Stimulated activated CD4-positive, alpha-beta T cell treated with anti-CD3 and anti-CD28 coated beads, Interleukin-1b, Interleukin-23, amount 100 ng/mL, for 48 hours (primary cell): ENCODE measurements at places on chromosomes 7 and 10.
A peak's percentile ranks its signal among the peaks of the same experiment; 100 is the strongest.

DNA sequence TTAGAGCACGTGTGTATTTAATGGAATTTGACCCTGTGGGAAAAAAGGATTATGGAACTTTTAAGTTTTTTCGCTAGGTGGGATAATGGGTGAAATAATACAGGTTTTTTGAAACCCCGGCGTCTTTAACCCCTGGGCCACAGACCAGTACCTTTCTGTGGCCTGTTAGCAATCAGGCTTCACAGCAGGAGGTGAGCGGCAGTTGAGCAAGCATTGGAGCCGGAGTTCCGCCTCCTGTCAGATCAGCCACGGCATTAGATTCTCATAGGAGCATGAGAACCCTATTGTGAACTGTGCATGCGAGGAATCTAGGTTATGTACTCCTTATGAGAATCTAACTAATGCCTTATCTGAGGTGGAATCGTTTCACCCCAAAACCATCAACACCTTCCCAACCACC, 28.6 kb downstream of the WAC start:
- DNase-seq: no peak

DNA sequence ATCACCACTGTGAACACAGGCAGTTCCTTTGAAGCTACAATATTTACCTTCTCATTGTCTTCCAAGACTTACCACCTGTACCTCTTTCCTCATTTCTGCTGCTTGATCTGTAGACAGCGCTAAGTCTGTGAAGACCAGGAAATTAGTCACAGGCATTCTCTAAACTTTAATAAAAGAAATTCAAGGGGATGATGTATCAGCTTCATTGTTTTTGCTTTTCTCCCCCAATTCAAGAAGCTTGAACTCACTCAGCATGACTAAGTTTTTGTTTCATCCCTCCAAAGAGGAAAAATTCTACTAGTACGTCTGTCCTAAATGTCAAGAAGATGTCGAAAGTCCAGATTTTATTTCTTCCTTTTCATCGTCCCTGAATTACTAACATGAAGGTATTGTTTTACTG, 75.3 kb upstream of the PPP1R9A start:
- no peak for DNase-seq

DNA sequence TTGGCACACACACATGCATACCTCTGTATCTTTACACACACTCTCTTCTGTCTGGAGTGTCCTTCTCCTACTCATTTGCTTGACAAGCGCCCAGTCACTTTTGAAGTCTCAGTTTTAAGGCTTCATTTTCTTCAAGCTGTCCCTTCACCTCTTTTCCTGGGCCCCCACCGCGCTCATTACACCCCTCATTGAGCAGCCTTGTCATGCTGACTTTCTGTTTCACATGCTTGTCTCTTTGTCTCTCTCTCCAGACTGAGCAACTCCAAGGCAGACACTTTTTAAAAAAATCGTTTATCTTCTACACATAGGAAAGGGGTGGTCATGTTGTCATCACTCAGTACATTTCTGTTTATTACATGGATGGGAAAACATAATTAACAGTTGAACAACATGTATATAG, 225.2 kb upstream of the FZD1 start:
- no peak for DNase-seq

GRCh38 chr10:87547734-87548311, 43.1 kb downstream of the MINPP1 start:
- DNase-seq: no peak

DNA sequence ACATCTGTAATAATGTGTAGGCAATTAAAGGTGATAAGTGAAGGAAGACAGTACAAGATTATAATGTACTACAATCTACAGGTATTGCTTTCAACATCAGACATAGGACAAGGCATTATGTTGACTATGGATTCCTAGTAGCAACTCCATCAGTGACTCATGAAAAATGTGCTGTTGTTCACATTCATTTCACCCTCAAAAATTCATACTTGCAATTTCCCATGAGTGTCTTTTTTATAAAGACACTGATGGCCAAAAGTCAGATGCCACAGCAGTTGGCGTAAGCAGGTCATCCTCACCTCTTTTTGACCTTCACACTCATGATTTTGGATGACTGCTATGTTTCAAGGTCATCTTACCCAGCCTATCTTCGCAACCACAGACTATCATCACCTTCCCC, 100.0 kb upstream of the AMPH start:
- DNase-seq: no peak

GRCh38 chr10:131532745-131533341, 221.3 kb upstream of the TCERG1L start:
- no peak for DNase-seq

DNA sequence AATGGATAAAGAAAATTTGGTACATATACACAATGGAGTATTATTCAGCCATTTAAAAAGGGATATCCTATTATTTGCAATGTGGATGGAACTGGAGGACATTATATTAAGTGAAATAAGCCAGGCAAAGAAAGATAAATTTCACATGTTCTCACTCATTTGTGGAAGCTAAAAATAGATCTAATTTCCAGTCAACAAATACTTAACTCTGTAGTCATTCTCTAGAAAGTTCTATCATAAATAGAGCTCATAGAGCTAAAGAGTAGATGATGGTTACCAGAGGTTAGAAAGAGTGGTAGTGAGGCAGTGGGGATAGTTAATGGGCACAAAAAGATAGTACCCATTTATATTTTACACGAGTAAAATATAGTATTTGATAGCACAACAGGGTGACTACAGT, 104.2 kb upstream of the SLC13A1 start:
- DNase-seq: no peak

DNA sequence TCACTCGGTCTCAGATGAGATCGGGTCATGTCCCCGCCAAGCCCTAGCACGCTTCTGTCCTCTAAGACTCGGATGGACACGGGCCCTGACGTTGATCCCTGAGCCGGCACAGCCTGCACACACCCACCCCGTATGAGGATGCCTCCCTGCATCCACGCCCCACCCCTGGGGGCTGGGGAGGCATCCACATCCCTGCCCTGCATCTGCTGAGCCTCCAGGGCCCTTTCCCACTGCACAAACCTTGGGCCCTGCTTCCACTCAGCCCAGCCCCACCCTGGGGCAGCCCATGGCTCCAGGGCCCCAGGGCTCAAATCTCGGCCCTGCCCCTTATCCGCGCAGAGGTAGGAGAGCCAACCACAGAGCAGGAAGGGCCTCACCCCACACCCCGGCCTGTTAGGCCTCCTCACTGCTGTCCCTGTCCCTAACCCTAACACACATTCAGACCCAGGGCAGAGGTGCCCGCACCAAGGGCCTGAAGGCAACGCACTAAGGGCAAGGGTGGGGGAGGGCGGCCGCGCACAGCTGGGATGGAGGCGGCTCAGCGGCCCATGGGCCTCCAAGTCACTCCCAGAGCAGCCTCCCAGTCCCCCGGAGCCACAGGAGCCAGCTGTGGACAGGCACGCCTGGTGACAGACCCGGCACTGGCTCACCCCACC, 9.5 kb upstream of the MICALL2 start:
- DNase-seq: no peak

DNA sequence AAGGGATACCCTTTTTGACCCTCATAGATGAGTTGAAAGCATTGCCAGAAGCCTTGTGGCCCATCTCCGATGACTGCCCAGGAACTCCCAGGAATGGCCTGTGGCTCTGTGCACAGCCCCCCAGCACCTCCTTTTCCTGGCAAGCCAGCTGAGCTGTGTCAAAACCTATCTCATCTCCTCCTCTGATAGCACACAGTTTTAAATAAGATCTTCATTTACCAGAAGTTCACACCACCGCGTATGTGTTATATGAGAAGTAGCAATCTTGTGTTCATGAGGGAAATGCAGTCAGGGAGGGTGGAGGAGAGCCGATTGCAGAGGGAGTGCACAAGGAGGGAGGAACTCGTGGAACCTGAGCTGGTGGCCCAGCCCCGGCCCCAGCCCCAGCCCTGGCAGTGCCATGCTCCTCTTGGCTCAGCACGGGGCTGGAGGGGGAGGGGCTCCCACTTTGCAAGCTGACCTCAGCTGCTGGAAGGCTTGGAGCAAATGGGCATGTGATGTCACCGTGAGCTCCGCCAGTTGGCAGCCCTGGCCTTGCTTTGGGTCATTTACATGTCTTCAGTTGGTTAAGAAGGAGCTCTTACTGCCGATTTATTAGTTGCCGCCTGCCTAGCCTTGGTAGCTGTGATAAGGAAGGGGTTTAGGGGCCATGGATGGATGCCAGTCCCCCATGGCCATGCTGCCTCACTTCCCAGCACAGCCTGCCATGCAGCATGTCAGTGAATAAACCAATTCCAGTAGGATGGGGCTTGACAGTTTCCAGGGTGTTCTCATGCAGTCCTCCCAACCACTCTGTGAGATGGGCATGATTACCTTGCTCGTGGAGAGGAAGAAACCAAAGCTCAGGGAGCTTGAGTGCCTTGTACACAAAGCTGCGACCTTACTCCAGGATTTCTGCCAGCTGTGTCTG, 20.0 kb downstream of the UNC5B start:
- DNase-seq: no peak

- DNase-seq: no peak
Measured at GRCh38 chr7:51639661-51640334, 323.2 kb upstream of the COBL start.

GRCh38 chr10:125442856-125443540, 240.0 kb downstream of the TEX36 start:
- no peak for DNase-seq

- DNase-seq: no peak
Measured at GRCh38 chr10:67015225-67015624, 89.4 kb downstream of the LRRTM3 start.

GRCh38 chr7:90933984-90934383, 330.2 kb upstream of the FZD1 start:
- DNase-seq: no peak

- DNase-seq: peak; percentile 12
Measured at GRCh38 chr10:69901628-69902505, 100.2 kb downstream of the COL13A1 start.

GRCh38 chr7:87310790-87311419, 34.6 kb upstream of the CROT start:
- no peak for DNase-seq

DNA sequence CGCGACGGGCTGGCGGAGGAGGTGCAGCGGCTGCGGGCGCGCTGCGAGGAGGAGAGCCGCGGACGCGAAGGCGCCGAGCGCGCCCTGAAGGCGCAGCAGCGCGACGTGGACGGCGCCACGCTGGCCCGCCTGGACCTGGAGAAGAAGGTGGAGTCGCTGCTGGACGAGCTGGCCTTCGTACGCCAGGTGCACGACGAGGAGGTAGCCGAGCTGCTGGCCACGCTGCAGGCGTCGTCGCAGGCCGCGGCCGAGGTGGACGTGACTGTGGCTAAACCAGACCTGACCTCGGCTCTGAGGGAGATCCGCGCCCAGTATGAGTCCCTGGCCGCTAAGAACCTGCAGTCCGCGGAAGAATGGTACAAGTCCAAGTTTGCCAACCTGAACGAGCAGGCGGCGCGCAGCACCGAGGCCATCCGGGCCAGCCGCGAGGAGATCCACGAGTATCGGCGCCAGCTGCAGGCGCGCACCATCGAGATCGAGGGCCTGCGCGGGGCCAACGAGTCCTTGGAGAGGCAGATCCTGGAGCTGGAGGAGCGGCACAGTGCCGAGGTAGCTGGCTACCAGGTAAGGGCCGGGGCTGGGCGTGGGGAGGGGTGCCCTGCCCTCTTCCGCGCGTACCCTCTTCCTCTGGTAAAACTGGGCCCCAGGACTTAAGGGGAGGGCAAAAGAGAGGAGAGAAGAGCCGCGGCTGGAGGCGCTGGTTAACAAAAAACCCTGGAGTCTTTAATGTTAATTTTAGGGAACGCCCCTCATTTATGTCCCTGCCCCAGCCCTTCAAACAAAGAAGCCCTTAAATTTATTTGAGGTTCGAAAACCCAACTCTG, 987 bp downstream of the INA start:
- DNase-seq: no peak

GRCh38 chr10:43091846-43092245, 15.0 kb downstream of the RET start:
- DNase-seq: no peak

GRCh38 chr7:83786858-83787257, 137.9 kb upstream of the SEMA3E start:
- DNase-seq: no peak

DNA sequence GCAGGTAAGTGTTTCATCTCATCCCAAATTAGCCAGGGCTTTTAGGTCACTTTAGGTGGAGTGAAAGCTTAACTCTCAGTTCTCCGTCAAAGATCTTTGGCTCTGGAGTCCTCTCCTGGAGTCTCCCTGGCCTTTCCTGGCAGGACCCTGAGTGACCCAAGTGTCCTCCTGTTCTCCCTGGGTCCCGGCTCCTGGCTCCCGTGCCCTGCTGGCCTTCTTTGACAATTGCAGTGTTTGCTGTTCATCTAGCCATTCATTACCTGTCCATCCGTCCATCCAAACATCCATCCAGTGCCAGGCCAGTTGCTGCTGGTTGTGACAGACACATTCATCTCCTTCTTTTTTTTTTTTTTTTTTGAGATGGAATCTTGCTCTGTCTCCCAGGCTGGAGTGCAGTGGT, 6.2 kb upstream of the TPST1 start:
- no peak for DNase-seq

DNA sequence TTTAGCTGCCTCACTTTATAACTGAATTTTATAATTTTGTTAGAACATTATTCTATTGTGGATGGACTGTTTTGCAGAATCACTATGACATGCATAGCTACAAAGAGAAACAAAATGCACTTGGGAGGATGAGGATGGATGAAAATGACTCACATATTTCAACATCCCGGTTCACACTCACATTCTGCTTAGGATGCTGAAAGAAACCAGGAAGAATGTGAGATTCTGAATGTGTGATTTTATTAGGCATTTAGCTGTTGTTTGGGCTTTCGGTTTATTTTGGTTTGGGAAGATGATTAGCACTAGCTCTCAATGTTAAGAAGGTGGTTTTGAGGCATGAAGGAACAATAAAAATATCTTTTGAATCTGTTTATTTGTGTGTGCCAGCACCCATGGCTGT, 235.5 kb downstream of the SEMA3E start:
- no peak for DNase-seq

DNA sequence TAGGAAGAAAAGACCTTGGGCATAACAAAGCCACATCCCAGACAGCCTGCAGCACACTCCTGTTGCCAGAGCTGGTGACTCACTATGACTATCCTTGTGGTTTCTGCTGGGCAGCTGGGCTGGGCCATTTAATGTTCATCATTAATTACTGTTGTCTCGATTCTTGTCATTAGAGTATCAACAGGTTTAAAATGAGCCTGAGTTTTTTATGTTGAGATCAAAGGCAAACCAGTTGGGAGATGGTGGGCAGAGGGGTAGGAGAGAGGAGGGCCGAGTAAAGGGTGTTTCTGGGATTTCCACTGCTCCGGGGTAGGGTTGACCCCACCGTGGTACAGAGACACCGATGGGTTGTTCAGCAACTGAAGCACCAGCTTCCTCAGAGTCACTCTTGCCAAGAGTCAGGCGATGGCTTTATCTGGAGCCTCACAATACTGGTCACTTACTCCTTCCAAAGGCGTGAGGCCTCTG, 128.7 kb upstream of the LYZL1 start:
- DNase-seq: no peak
